Naive thymus-derived CD4-positive, alpha-beta T cell (primary cell): ENCODE measurements at places on chromosomes 4 and X. TPM values are rescaled to one million over a fixed set of nuclear protein-coding genes. Genes with fewer than 3 reads are reported as not detected.

GRCh38 chr4:52701207-52701606 is 42.1 kb upstream of the USP46 start:
- no peak for DNase-seq

- DNase-seq, result no peak
These were observed 1.3 kb upstream of the FAT4 start for GRCh38 chr4:125313497-125313896.

DNA sequence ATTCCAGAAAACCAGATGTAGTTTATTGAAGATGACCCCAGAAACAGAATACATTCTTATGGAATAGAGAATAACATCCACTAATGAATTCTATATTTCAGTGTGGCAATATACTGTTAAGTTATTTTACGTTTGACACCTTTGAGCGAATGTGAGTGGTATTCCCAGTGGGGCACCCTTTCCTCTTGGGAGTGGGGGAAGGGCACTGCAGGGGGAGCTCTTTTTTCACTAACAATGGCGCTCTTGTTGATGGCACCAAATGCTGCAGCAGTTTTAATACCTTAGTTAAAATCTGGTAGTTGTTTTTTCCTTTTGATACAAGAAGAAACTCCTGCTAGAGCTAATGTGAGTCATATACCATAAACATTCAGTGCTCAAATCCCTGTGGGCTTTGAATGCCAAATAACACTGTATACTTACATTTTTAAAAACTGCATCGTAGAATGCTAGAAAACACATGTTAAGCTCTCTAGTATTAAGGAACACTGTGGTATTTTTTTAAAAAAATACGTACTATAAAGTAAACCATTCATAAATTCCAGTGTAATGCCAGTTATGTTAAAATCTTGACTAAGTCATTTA is 178.5 kb downstream of the DCHS2 start:
- DNase-seq, result no peak

DNA sequence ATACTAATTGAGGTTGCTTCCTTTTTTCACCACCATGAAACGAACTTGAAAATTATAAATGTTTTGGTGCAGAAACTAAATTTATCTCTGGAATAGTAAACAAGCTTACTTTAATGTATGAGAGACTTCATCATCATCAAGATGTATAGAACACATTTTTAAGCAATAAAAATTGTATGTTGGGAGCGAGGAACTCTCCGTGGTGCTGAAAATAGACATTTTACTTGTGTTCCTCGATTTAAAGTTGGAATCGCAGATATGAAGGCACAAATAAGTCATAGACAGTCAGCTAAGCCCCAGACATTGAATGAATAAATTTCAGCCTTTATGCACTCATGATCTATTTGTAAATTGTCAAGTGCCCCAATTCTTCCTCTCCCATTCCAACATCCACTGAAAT is 310.7 kb downstream of the STK32B start:
- DNase-seq, result no peak

DNA sequence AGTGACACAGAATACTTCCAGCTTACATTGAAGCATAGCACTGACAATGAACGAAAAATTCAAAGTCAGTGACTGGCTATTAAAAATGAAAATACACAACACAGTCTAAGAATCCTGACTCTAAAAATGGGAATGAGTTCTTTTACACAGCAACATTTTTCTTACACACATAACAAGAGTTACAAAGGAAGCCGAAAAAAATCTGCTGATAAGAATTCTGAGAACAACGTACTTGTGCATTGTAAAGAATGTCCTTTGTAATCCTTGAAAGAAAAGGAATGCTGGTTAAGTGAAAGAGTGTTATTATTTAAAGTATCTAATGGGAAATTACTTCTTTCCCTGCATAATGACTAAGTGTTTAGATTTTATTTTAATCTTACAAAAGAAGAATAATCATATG is 199.4 kb downstream of the PRDM5 start:
- no peak for DNase-seq

The SYN1 gene
- 1.1 TPM for total RNA-seq

The SPINK2 gene
- 4.4 TPM for total RNA-seq
